ENCODE measurements at places on chromosomes 11 and 22.

GRCh38 chr22:24875862-24876506 lies 70.0 kb downstream of the SGSM1 start:
- no peak for DNase-seq

- DNase-seq: no peak
These were observed 1336.9 kb downstream of the BRD1 start for GRCh38 chr22:48490500-48491411.

DNA sequence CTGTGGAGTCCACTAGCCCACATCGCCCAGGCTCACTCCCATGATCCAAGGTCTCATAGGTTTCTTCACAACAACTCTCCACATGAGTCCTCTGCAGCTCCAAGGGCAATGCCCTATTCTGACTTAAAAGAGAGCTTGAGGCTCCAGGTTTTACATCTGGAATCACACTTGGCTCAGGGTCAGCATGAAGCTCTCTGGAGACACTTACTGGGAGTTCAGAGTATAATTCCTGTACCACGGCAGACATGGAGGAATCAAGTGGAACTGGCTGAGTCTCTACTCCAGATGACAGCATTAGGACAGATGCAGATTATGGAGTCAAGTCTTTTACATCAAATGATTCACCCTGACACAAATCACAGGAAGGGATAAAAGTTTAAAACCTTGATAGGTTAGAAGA lies 11.4 kb downstream of the PRR14L start:
- DNase-seq: no peak

GRCh38 chr22:40855979-40856512 lies 393 bp downstream of the ST13 start:
- peak; percentile 5 for DNase-seq

DNA sequence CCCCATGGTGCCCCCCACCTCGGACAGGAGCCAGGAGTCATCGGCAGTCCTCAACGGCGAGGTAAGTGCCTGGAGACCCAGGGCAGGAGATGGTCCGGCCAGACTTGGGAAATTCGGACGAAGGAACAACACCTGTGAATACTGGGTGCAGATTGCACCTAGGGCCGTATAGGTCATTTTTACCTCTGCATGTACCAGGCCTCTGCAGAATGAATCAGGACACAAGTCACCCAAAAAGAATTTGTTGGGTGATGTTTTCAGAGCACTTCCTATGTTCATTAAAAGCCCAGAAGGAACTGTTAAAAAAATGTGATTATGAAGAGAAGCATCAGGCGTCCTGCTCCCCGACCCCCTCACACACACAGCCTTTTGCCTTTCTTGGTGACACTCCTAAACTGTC lies 93.9 kb downstream of the C11orf91 start:
- no peak for DNase-seq

GRCh38 chr22:35921777-35922176 lies 106.8 kb downstream of the RBFOX2 start:
- DNase-seq: no peak

GRCh38 chr11:6253197-6253596 lies 6.4 kb upstream of the CCKBR start:
- DNase-seq: no peak

DNA sequence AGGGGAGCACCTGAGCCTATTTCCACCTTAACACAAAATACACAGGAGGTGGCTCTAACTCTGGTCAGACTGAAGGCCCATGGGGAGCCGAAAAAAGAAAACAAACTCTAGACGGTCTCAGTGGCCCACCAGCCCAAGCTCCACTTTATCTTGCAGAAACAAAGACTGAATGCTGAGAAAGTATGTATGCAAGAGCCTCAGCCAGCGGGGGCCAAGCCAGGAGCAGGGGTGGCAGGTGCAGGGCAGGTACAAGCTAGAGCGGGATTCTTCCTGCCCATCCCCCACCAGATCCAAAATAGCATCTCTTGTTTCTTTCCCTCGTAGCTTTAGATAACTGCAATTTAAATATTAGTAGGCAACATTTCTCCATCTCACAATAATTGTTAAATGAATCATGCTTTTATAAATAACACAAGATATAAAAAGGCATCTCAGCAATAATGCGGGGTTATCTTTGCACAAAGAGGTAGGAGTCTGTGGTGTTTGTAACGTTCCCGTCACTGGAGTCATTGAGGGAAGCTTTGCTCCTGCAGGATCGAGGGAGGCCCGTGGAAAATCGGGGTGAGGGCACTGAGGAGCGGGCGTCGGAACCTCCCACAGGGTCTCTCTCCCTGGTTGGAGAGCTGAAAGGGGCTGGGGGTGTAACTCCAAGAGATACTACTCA lies 418.0 kb downstream of the SHANK2 start:
- DNase-seq: no peak

DNA sequence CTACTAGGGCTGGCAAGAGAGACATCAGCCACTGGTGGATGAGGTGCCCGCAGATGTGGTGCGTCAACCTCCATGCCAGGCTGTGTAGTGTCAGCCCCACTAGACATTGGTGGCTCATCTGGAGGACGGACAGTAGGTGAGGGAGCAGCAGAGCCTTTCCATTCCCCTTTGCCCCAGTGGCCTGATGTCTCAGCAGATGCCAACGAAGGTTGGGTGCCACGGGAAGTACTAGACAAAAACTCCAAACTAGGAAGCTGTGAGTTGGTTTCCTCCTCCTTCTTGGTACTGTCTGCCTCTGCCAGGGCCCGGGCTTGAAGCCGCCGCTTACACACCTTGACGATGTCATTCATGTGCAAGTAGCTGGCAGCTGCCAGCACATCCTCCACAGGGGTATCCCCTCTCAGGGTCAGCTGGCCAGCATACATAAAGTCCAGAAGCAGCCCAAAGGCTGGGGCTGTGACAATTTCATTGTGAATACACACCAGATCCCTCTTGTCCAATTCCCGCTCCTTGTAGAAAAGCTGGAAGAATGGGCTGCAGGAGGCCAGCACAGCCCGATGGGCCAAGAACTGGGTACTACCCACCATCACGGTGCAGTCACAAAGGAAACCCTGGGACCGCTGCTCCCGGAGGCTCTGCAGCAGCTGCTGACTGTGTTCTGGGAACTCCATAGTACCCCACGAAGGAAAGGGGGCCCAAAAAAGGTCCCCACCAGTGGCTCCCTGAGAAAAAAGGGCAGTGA lies 795 bp downstream of the ZBTB3 start:
- no peak for DNase-seq

DNA sequence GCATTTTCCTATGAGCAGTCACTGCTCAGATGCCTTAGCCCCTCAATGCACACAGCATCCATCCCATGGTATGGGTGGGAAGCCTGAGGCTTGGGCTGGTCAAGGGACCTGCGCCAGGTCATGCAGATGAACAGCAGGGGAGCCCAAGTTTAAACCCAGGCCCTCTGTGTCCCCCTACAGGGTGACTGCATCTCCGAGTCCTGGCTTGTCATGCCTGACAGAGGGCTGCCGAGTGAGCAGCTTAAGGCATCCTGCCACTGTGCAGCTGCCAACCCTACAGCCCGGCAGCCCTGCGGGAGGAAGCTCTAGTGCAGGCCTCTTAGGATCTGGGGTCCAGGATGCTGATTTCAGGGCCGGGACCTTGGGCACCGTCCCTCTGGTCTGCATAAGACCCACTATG lies 10.0 kb downstream of the IL2RB start:
- DNase-seq: no peak

- no peak for DNase-seq
These were observed 10.8 kb downstream of the PANX1 start for GRCh38 chr11:94139416-94139815.

GRCh38 chr11:106421676-106422292 lies 344.3 kb downstream of the AASDHPPT start:
- DNase-seq: no peak

- DNase-seq: no peak
These were observed 858.1 kb downstream of the OPCML start for GRCh38 chr11:132674151-132674550.

DNA sequence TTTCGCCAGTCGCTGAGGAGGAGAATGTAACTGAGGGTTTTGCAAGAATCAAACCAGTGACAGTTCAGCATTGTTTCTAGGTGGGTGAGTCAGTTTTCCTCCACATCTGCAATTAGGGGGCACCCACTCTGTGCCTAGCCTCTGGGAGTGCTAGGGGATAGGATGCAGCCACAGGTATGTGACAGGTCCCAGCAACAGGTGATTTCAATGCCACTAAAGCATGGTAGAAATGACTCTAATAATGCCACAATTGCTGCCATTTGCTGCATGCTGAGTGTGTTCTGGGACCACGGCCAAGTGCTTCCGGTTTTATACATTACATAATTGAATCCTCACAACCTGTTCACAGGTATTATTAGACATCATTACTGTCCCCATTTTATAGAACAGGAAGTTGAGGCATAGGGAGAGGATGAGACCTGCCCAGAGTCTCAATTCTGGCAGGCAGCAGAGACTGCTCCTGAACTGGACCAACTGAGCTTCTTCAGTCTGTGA lies 556 bp downstream of the CRYBB2 start:
- DNase-seq: no peak

GRCh38 chr11:61897387-61898246 lies 6.3 kb upstream of the FADS3 start:
- peak; percentile 77 for DNase-seq

- no peak for DNase-seq
These were observed 41.4 kb downstream of the MUC2 start for GRCh38 chr11:1116104-1116503.

GRCh38 chr11:120229451-120230424 lies 10.2 kb upstream of the POU2F3 start:
- DNase-seq: no peak

DNA sequence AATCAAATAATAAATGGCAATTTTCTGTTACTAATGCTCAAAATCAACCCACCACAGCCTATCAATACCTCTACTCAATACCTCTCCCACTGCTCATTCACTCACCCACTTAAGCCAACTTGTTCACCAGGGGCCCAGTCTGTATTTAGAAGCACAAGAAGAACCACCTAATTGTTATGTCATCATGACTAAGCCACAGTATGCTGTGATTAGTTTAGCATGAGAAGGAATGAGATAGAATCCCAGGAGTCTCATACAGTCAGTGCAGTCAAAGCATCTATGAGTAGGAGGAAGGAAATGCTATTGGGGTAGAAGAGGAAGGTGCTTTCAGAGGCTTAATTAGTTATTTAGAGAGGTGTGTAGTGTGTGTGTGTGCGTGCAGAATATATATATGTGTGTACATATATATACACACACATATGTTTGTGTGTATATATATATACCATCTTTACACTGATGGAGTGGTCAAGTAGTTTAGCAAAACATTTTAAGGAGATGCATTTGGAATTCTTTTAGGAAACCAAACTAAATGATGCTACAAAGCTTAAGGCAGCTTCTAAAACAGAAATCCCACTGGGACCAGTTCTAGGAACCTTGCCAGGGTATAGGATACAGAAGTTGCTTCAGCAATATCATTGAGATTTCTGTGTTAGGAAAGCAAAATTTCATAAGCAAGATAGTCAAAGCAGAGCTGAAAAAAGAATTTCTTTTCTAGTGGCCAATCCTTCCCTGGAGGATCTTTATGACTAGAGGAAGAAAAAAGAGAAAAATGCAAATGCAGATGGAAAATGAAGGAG lies 27.5 kb downstream of the KCNA4 start:
- no peak for DNase-seq

GRCh38 chr22:35886309-35886708 lies 142.3 kb downstream of the RBFOX2 start:
- no peak for DNase-seq

DNA sequence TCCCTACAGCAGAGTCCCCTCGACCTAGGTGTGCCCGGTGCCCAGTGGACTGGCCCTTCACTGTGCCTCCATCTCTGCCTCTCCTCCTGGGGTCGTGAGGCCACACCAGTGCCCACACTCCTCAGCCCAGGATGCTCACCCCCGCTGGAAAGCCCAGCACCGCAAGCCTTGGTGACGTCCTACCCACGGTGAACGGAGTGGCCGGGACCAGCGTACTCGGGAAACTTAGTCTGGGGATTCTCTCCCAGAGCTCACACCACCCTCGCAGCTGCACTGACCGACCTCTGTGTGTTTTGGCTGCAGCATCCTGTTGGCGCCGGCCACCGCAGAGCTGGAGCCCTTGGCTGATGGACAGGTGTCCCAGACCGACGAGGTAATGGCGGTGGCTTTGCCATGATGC lies 35.5 kb upstream of the KRTAP5-7 start:
- DNase-seq: no peak

DNA sequence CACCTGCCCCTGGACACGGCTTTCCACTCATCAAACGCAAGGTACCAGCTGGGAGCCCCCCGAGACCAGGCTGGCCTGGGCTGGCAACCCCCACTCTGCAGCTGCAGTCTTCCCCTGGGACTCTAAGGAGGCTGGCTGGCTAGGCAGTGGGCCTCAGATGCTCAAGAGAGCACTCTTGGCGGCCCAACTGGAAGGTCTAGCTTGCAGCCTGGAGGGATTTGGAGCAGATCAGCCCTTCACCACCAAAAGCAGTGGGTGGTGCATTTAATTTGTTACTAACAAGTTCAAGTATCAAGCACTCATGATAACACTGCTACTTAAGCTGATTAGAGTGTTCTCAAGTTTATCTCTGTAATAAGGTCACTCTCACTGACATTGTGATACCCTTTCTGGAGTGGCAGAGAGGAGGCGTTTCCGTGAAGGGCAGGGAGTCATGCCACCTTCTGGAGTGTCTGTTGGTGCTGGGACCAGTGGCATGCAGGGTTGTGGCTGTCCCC lies 21.5 kb downstream of the C22orf23 start:
- no peak for DNase-seq

DNA sequence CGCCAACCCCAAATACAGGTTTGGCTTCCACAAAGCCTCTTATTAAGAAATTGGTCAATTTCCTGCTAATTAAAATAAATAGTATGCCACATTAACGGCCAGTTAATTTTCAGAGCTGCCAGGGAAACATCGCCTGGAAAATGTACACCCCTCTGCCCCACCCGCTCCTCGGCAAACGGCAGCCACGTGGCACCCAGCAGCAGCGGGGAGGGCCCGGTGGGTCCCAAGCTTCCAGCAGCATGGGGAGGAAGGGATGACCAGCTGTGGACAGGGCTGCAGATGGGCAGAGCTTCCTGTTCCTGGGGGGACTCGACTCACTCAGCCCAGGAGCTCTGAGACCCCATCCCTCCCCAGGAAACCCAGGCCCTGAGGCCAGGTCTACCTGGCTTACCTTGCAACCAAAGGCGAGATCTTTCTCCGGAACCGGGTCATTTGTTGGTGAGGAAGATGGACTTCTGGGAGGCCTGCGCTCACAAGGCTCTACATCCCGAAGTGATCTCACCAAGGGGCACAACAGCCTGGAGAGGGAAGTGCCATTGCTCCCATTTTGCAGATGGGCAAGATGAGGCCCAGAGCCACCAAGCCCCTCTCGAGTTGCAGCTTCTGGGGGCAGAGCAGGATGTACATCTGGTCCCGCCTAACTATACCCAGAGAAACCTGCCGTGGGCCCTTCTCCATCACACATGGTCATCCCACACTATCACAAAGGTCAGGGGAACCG lies 68.3 kb downstream of the IGLL1 start:
- DNase-seq: no peak

All from stimulated activated CD4-positive, alpha-beta T cell treated with anti-CD3 and anti-CD28 coated beads, Interleukin-12 subunit alpha, Interleukin-12 subunit beta, amount 100 ng/mL, for 24 hours (primary cell).